ENCODE measurements at places on chromosomes 12 and 14.

DNA sequence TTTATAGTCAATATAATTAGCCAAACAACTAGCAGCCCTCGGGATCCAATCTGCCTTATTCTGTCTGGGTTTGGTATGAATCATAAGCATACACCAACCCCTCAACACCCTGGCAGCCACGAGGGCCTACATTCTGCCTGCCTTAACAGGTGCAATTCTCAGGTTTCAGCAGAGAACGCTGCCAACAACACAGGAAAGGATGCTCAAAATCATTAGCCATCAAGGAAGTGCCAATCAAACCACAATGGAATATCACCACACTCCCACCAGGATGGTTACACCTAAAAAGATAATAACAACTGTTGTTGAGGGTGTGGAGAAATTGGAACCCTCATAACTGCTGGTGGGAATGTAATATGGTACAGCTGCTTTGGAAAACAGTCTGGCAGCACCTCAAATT, 122.8 kb downstream of the TTC7B start:
- no peak for DNase-seq

- no peak for DNase-seq
These were observed 24.7 kb upstream of the SOCS2 start for GRCh38 chr12:93547778-93548177.

- no peak for DNase-seq
These were observed 186.5 kb downstream of the NELL2 start for GRCh38 chr12:44689587-44689986.

DNA sequence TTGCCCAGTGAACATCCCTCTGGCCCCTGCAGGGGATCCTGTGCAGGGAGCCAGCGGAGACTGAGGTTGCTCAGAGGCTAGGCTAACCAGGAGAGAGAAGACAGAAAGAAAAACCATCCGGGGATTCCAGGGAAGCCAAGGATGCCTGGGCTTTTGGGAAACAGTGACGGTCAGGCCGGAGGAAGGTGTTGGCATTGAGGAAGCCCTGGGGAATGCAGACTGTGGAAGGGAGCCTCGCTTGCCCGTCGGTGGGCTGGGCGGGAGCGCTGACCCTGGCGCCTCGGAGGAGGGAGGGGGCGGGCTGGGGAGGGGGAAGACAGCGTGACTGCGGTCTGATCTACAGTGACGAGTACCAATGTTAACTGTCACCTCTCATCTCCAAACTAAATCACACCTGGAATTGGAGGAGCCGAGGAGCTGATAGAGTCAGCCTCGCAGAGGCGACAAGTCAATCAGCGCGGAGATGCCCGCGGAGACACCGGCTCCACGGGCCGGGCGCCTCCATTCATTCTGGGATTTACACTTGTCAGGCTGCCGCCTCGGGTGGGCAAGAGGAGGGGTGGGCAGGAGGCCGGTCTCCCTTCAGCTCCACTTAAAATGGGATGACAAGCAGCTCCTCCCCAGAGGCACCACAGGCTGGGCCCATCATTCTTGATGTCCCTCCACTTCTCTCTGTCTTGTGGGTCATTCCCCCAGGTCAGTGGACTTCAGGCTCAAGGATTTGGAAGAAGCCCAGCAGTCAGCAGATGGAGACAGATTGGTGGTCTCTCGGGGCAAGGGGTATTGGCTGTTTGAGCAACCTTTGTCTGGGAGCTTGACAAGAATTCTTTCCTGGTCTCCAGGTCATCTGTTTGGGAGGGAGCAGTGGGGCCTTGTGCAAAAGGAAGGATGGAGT, 20.4 kb upstream of the GPATCH2L start:
- no peak for DNase-seq

DNA sequence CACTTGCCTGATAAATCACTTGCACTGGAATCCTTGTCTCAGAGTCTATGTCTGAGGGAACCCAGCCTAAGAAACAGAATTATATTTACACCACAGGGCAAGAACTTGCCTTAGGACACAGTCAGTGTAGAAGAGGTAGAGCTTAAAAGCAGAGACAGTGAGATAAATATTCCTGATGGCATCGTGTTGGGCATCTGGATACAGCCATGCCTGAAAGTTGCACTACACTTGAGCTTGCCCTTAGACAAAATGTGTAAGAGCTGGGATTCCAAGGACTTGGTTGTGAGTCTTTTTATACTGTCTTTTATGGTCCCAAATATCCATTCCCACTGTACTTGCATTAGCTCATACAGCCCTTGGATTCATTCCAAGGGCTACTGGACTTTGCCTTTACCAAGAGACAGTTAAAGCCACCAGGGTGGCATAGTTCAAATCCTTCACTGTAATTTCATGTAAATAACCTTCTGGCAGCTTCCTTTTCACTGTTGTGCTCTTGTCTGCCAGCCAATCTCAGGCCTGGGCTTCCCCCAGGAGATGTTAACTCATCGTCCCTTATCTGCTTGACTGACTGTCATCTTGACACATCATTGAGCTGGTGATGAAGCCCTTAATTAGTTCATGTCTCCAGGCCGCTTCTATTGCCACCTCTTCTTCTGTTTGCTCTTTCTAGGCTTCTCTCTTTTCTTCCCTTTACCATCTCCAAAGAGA, 577.9 kb upstream of the TBX3 start:
- DNase-seq = no peak

- no peak for DNase-seq
These were observed 183.8 kb downstream of the DAD1 start for GRCh38 chr14:22405201-22405600.

- DNase-seq = no peak
These were observed 40.3 kb downstream of the SOCS2 start for GRCh38 chr12:93612776-93613175.
